GM12865 (cell line): ENCODE measurements at places on chromosomes 7 and 10.
A peak's percentile ranks its signal among the peaks of the same experiment; 100 is the strongest.

- DNase-seq: no peak
Measured at GRCh38 chr7:51428217-51428887, 111.7 kb upstream of the COBL start.

DNA sequence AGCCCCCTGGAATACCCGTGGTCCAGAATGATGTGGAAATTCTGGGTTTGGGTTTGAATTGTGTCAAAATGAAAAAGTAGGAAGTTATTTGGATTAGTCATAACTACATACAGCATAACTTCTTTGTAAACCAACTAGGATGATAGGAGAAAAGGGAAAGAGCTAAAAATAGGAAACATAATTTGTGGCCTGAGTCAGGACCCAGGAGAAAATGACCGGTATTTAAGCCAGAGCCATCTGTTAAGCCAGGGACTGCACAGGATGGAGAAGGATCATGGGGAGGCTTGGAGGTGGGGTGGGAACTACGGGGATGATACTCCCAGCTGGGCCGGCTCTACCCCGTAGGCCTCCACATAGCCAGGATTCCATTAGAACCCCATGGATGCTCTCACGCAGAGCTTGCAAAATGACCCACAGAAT is 98.6 kb downstream of the MYOF start:
- no peak for DNase-seq

GRCh38 chr7:16619979-16620408 is 25.6 kb downstream of the ANKMY2 start:
- DNase-seq: peak; percentile 44

GRCh38 chr10:14555807-14556206 is 218.9 kb downstream of the FAM107B start:
- DNase-seq: peak; percentile 38

GRCh38 chr10:5560142-5560816 is 35.5 kb downstream of the CALML3 start:
- no peak for DNase-seq

DNA sequence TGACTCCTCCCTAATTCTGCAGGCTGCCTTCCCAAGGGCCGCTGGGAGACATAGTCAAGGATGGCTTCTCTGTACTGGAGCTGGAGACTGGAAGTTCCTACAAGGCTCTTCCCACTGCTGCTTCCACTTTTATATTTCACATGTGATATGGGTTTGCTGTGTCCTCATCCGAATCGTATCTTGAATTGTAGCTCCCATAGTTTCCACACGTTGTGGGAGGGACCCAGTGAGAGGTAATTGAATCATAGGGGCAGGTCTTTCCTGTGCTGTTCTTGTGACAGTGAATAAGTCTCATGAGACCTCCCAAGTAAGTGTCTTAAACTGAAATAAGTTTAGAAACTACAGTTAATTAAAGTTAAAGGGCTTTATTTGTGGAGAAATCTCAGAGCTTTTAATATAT is 47.0 kb upstream of the BICC1 start:
- DNase-seq: no peak

- DNase-seq: no peak
Measured at GRCh38 chr7:42151309-42151708, 85.7 kb downstream of the GLI3 start.

GRCh38 chr7:5997210-5997808 is 11.5 kb downstream of the PMS2 start:
- DNase-seq: peak; percentile 70

- DNase-seq: peak; percentile 53
Measured at GRCh38 chr10:21702633-21703111, 168.6 kb downstream of the MLLT10 start.

GRCh38 chr7:138843632-138844580 is 45.9 kb upstream of the ATP6V0A4 start:
- no peak for DNase-seq

GRCh38 chr10:129570185-129570584 is 103.1 kb downstream of the MGMT start:
- no peak for DNase-seq

DNA sequence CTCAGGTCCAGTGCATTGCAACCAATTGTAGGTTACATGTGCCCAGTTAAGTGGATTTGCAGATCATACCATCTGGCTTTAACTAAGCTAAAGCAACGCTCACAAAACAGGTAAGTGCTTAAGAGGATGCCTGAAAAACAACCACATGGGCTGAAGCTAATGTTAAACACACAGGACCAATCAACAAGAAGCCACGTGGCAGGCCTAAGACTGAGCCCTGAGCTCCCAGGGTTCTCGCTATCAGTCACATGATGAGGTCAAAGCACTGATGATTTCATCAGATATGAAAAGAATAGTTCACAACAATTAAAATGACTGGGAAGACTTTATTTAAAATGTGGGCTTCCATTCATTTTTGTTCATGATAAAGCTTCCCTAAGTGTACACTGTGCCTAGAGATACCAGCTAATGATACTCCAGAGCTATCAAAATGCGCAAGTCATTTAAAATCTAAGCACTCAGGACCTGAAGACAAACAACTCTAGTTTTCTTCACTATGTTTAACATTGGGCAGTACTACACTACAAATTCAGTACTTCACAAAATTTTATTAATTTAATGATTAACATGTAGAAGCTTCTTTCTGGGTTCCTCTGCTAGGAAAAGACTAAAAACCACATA is 90.6 kb downstream of the PIP4K2A start:
- DNase-seq: no peak

DNA sequence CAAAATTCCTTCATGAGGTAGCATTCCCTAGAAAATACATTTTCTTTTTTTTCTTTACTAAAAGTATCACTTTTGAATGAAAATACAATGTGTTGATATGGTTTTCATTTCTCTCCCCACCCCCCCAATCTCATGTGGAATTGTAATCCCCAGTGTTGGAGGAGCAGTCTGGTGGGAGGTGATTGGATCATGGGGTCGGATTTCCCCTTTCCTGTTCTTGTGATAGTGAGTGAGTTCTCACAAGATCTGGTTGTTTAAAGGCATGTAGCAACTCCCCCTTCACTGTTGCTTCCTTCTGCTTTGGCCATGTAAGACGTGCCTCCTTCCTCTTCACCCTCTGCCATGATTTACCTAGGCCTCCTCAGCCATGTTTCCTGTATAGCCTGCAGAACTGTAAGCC is 790.3 kb upstream of the KCND2 start:
- no peak for DNase-seq

GRCh38 chr7:15801041-15801440 is 114.6 kb upstream of the MEOX2 start:
- DNase-seq: no peak

GRCh38 chr7:112395893-112396292 is 54.4 kb upstream of the IFRD1 start:
- DNase-seq: no peak

DNA sequence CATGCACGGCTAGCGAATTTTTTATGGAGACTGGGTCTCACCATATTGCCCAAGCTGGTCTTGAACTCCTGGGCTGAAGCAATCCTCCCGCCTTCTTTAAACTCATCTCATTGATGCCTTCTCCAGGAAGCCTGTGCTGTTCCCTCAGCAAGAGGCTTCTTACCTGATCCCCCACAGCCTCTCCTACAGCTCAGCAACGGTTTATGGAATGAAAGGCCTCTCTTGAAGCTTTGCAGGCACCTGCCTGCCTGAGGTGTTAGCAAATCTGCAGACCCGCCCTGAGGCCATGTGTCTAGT is 468 bp upstream of the TRIM56 start:
- DNase-seq: no peak

DNA sequence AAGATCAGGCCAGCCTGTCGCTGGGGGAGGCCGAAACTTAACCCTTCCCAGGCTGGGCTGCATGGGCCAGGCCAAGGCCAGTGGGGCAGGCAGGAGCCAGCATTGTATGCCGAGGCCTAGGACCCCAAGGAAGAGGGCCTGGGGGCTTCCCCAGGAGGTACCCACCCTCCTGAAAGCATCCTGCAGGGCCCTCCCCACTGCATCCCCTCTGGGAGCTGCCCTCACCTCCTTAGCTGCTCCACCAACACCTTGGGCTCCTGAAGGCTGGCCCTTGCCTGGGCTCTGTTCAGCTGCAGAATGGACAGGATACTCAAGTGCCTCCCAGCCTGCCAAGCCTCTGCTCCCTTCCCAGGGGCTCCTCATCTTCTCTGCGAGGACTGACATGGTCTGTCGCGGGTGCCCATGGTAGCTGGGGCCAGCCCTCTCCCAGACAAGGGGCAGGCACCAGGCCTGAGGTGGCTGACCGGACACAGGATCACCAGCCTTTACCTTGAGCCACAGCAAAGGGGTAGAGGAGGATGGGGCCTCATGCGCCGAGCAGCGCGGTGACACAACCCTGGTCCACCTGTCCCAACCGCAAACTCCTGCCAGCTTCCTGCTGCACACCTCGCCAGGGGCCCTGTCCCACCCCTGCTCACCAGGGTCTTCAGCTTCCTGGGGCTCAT is 94.2 kb downstream of the MICALL2 start:
- no peak for DNase-seq

- no peak for DNase-seq
Measured at GRCh38 chr10:88315755-88316154, 267.4 kb downstream of the RNLS start.

DNA sequence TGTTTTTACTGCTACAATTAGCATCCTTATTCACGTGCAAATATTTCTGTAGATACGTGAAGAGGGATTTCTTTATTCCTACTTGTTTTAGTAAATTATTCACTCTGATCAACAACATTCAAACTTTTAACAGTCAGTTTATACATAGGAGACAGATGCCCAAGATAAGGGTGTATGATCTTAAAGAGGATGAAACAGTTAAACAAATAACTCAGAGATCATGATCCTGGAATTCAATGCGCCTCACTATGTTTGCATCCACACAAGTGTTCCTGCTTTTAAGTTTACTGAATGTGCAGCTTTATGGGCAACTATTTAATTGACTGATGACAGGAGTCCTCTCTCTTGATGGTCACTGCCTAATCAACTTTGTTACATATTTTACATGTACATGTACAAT is 394.8 kb downstream of the PARD3 start:
- DNase-seq: no peak

DNA sequence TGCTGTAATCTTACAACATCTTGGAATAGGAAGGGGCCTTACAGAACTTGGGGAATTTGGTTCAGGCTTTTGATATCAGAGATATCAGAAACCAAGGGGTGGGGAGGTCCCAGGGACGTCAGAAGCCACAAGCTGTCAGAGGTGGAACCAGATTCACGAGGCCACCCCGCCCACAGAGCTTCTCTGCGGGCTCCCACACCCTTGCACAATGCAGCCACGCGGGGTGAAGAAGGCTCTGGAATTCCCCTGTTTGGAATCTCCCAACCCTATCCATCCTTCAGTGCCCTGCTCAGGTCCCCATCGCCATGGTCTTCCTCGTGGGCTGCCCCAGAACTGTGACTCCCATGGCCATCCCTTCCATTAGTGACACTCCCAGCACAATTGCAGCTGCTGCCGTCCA is 247.1 kb upstream of the SHH start:
- DNase-seq: no peak

DNA sequence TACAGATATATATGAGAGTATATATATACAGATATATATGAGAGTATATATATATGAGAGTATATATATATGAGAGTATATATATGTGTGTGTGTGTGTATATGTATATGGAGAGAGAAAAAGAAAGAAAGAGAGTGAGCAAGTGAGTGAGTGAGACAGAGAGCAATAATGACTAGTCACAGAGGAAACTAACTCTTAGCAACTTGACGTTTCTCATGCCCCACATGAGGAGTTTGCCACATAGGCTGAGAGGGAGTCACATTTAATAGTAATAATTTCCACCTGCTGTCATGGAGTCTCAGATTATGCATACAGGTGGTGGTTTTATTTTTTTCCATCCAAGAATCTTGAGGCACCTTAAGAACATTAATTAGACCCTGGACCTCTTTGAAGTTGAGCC is 199.9 kb downstream of the GATA3 start:
- no peak for DNase-seq

DNA sequence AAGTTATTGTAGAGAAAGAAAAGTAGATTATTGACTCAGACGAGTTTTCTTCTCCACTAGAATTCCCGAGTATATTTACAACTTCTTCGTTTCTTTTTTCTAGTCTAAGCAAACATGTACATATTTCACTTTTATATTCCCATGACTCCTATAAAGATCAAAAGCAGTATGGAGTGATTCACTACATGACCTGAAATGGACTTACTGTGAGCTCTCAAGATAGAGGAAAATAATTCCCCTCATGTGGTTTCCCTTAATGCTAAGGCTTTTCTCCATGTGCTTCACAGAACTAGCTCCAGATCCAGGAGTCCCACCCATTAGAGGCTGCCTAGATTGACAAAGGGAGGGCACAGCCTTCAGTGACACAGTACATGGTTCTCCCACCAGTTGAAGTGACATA is 823.1 kb upstream of the LRRTM3 start:
- no peak for DNase-seq

DNA sequence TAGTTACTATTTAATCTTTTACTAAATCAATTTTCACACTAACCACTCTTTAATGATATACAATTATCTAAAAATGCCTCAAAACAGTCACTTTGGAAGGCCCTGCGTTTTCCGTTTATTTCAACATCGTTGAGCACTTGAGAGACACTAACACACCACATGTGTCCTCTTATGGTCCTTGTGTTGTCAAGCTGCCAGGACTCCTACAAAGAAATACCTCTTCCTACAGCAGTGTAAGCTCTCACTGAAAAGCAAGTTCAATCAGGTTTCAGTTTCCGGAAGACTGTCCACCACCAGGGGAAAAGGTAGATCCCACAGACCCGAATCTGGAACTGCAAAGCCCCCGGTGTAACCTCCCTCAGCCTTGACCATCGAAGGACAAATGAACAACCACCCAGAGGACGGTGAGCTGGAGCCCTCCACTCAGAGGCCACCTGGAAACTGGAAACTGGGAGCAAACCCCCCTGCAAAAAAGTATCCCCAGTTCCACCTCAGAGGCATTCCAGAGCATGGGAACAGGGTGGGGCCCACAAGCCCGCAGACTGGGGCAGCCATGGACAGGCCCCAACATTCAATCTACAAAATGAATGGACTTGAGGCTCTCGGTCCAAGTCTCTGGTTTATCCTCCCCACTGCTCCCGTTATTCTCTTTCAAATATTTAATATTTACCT is 37.6 kb downstream of the KCNH2 start:
- DNase-seq: no peak

GRCh38 chr10:104195706-104196105 is 36.5 kb downstream of the CFAP43 start:
- DNase-seq: no peak

GRCh38 chr7:35257251-35258124 is 3.6 kb upstream of the TBX20 start:
- DNase-seq: no peak

DNA sequence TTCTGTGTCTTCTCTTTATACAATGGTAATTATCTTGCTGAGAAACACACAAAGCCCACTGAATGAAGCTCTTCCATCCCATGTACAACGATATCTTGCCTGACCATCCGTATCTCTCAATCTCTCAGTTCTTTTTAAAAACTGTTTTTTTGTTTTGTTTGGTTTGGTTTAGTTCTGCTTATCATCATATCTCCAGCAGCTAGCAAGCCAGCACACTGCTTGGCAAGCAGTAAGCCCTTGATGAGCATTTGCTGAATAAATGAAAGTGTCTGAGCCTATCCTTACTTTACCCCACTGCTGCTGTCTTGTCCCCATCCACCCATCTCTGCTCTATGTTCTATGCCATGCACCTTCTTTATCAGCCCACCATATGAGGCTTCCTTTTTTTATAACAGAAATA is 34.2 kb downstream of the ITGB1 start:
- no peak for DNase-seq
